ENCODE measurements at places on chromosomes 1 and 21. TPM values are rescaled to one million over a fixed set of nuclear protein-coding genes. Genes with fewer than 3 reads are reported as not detected.

DNA sequence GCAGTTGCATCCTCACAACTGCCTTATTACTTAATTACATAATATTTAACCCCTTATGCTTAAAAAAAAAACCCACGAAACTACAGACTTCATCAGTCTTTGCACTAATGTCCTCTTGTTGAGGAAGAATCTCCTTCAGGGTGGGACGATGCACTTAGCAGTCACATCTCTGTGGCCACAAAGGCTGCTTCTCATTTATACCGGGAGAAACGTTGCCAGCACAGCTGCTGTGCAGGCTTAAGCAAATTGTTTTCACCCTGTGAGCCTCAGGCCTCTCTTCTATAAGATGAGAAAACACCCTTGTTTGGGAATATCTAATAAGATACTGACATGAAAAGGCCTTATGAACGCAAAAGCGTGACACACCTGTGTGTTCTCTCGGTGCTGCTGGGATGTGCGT, 2.9 kb upstream of the OBSCN start:
- DNase-seq: no peak

GRCh38 chr1:99758073-99758511, 8.3 kb downstream of the FRRS1 start:
- DNase-seq: no peak

GRCh38 chr1:66296370-66296769, 237.6 kb upstream of the SGIP1 start:
- no peak for DNase-seq

- DNase-seq: no peak
These were observed 16.9 kb upstream of the COL6A1 start for GRCh38 chr21:45964649-45965048.

GRCh38 chr1:47997289-47998200, at the start of gene TRABD2B:
Gene TRABD2B, minus strand, starts transcription at chr1:47997385.
- DNase-seq: peak; percentile 91

- DNase-seq: no peak
These were observed 183.6 kb downstream of the PLPP3 start for GRCh38 chr1:56395776-56396175.

BATF3 gene
- total RNA-seq: 44.8 TPM

Data from umbilical cord (tissue), 2 donors.